NK-92 treated with Interleukin-12 subunit alpha and Interleukin-12 subunit beta, amount 100 ng/mL, for 24 hours (cell line): ENCODE measurements at places on chromosomes 1 and 21.
A peak's percentile ranks its signal among the peaks of the same experiment; 100 is the strongest.

GRCh38 chr1:207397525-207397926, 56.6 kb upstream of the CR2 start:
- no peak for DNase-seq

DNA sequence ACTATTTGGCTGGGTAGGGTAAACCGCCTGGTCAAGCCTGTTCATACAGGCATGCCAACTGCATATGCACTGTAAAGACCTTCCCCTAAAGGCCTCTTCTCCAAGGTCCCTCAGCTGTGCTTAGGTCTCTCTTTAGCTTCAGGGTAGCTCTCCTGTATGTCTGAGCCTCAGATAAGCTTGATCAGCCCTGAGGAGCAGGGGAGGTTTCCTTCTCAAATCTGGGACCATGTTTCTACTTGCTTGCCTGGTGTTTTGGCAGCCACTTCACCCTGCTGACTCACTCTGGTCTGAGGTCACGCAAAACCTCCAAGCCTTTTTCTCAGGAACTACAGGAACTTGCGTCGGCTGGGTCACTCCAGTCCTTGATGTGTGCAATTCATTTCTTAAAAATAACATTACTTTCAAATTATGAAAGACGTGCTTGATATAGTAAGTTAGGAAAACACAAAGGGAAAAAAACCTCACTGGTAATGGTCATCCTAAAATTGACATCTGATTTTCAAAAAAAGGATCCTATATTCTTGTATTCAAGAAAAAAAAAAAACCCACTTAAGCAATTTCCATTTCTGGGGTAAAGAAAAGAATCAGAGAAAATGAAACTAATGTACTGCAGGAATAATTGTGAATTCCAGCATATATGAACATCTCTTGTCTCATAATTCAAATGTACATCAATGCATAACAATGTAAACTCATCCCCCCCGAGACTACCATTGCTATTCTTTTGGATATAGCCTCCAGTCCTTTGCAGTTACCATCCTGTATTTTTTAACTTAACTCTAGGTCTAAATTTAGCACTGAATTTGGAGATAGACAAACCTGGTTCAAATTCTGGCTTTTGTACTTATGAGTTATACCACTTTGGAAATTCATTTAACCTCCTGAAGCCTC, 24.8 kb upstream of the RNF19B start:
- DNase-seq = peak; percentile 25

- DNase-seq = no peak
These were observed 15.8 kb downstream of the PANK4 start for GRCh38 chr1:2510366-2511155.

DNA sequence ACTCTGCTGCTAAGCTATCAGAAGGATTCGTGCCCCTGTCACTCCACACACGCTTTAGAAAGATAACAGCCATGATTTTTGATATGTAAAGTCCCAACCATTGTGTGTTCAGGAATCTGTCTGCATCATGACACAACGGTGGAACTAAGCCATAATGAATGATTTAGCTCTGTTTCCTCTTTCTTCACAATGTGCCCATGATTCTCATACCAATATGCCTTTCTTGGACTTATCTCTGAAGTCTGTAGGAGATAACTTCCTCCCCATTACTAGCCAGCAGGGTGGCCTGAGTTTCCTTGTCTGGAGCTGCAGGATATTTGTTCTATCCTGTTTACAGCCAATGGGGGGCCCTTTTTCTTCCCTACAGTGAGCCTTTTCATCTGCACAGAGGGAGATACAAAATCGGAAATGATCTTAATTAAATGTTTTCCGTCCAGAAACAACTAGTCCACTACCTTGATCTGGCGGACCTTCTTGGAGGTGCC, 511.7 kb downstream of the USP25 start:
- no peak for DNase-seq

- DNase-seq = no peak
These were observed 14.4 kb downstream of the C1orf159 start for GRCh38 chr1:1101503-1101902.

GRCh38 chr1:201515895-201516294, 9.0 kb upstream of the CSRP1 start:
- DNase-seq = no peak

GRCh38 chr1:206557636-206558473, 50.5 kb downstream of the RASSF5 start:
- peak; percentile 34 for DNase-seq

GRCh38 chr1:107673006-107673405, 292.0 kb downstream of the VAV3 start:
- no peak for DNase-seq

- no peak for DNase-seq
These were observed 658.9 kb downstream of the PTPRU start for GRCh38 chr1:29895201-29895600.

GRCh38 chr1:169508432-169509338, 22.9 kb upstream of the SLC19A2 start:
- no peak for DNase-seq

DNA sequence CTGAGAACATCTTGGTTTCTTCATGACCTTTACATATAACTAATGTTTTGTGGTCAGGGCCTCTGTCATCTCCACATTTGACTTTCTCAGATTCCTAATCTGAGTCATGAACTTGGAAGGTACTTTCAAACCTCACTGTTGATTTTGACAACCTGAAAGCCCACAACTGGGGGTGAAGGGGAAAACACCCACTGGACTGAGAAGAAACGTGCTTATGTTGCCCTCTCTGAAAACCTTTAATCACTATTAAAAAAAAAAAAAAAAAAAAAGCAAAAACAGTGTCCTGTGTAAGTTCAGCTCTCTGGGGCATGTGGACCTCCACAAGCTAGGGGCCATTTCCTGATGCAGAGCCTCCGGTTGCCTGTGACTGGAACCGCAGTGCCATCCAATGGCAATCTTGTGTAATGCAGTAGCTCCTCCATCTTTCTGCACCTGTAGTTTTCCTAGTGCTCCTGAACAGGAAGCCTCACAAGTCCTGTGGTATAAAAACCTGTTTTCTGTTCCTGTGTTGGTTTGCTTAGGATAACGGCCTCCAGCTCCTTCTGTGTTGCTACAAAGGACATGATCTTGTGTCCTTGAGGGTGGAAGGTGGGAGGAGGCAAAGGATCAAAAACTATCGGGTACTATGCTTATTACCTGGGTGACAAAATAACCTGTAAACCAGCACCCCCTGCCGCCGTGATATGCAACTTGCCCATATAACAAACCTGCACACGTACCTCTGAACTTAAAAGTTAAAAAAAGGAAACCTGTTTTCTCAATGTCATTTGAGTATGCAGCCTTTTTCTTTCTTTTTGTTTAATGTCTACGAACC, 124.5 kb downstream of the ZNF648 start:
- DNase-seq = peak; percentile 52

GRCh38 chr1:208852911-208853310, 608.7 kb upstream of the PLXNA2 start:
- DNase-seq = no peak

GRCh38 chr21:42455196-42455595, 40.8 kb downstream of the RSPH1 start:
- DNase-seq = no peak

- no peak for DNase-seq
These were observed 26.8 kb downstream of the MAP7D1 start for GRCh38 chr1:36182734-36183133.

- DNase-seq = peak; percentile 58
These were observed at the start of gene TRIM62 for GRCh38 chr1:33181921-33182341. Gene TRIM62, minus strand, starts transcription at chr1:33182043. Its CDS starts 611 bp downstream, at chr1:33181432.

DNA sequence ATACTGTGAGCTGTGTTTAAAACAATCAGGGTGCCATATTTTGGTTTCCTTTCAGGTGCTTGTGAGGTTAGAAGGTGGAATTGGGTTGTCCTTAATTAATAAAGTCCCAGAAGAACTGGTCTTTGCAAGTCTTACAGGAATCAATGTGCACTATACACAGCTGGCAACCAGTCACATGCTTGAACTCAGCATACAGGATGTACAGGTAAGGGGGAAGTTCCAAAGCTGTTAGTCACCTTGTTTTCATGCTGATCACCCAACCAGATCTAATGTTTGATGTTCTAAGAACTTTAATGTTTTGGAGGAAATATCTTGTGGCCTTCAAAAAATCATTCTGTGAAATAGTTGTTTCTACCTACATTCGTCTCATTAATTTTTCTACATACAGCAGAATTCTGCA, 156.3 kb downstream of the VPS13D start:
- DNase-seq = no peak

GRCh38 chr21:39630191-39630591, 17.5 kb downstream of the B3GALT5 start:
- DNase-seq = no peak

DNA sequence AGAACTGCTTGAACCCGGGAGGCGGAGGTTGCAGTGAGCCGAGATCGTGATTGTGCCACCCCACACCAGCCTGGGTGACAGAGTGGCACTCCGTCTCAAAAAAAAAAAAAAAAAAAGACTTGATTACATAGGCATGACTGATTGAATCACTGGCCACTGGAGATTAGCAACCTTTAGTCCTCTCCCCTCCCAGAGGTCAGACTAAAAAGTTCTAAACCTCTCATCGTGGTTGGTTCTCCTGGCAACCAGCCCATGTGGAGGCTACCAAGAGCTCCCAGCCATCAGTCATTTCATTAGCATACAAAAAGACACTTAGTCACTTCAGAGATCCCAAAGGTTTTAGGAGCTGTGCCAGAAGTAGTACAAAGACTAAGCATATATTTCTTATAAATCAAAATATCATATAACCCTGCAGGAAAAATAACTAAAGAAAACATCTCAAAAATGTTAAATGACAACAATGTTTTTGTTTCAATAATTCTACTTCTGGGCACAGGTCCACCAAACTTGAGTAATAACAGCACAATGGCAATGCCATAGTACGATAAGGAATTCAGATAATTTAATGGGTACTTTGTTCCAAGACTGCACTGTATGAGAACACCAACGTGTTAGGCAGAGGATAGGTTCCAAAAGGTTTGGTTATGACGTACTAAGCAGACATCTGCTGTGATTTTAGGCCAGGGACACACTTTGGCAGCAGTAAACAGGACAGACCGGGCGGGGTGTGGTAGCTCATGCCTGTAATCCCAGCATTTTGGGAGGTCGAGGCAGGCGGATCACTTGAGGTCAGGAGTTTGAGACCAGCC, 18.1 kb downstream of the USP48 start:
- no peak for DNase-seq

DNA sequence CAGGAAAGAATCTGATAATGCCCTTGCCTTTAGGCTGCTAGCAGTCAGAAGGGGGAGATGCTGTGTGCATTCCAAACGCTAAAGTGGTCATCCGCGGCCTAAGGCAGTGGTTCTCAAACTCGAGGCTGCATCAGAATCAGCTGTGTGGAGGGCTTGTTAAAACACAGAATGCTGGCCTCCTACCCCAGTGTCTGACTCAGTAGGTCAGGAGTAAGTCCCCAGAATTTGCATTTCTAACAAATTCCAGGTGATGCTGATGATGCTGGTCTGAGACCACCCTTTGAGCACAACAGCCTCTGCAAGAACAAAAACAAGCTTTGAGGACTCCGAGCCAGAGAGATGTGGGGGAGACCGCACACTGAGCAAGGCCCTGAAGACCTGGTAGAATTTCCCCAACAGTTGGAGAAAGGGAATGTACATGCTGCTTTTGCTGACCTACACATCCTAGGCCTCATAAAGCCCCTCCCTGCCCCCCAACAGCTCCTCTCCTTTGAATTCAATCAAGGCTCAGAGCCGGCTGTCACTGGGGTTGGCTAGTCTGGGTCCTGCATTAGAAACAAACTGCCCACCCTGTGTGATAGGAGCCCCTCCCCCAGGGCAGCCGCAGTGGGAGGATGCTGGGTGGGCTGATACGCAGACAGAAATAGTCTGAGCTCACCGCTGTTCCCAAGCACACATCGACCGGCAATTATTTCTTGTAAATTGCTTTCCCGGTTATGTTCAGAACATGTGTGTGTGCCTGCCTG, 27.1 kb downstream of the SHISAL2A start:
- DNase-seq = no peak

DNA sequence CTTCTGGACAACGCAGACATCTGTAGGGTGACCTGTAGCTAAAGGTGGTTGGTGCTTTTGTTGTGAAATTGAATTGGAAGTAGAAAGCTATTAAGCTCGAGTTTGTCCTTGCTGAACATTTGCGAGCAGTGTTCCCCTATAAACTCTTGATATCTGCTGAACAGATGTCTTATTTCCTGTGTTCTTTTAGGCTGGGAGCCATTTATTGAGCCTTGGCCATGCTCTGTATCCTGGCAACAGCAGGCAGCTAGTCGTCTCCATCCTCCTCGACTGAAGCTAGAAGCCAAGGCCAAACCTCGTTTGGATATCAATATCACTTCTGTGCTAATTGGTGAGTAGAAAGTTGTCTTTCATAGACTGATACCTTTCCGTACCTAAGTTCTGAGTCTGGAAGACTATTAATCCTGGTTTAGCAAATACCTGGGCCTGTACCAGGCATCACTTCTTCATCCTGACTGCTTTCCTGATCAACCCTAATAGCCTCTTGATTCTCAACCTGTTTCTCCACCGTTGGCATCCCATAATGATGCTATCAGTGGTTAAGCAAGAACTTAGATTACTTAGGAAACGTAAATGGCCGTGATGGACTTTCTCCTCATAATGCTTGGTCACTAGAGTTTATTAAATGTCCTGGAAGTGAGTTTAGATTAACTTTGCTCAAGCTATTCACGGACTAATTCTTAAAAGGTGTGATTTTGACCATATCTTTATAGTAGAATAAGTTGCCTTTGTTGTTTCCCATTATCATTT, 103.4 kb downstream of the VPS13D start:
- DNase-seq = no peak

- DNase-seq = no peak
These were observed 6.5 kb downstream of the A3GALT2 start for GRCh38 chr1:33314416-33314815.

DNA sequence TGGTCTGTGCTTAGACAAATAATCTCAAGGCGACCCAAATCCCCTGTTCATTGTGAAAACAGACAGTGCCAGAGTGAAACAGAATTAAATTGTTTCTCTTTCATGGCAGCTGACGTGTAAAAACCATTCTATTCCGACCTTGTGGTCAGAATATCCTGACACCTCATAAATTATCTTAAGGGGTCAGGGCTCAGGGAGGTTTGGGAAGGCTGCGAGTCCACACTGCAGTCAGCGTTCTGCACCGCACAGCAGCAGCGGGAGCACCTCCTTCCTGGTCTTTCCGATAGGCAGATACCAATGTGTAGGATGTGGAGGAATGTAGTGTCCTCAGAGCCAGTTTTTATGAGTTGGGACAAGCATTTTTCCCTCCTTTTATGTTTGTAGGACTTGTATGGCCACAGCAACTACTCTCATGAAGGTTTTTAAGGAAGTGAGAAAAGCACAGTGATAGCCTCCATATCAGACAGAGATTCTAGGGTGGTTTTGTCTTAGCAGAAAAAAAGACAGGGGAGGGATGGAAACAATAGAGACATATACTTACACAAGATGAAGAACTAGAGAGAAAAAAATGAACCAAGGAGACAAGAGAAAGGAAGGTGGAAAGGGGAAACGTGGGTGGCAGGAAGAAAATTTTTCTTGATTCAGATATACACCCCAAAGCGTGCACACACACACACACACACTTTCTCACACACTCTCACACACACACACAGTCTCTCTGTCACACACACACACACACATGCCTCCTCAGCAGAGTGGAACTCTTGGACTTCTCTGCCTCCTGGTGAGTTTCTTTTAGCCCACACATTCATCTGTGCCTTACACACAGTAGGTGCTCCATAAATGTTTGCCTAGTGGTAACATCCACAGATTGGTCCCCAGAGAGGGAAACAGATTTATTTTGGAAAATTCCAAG, 68.6 kb downstream of the NTMT2 start:
- DNase-seq = no peak

- DNase-seq = no peak
These were observed 11.3 kb downstream of the C1orf105 start for GRCh38 chr1:172431721-172432192.

- DNase-seq = no peak
These were observed 606.5 kb upstream of the CAMK1G start for GRCh38 chr1:208977012-208977411.

- no peak for DNase-seq
These were observed 148.9 kb upstream of the VANGL1 start for GRCh38 chr1:115492880-115493279.
